ENCODE measurements at places on chromosomes 7 and 10.
A peak's percentile ranks its signal among the peaks of the same experiment; 100 is the strongest.

DNA sequence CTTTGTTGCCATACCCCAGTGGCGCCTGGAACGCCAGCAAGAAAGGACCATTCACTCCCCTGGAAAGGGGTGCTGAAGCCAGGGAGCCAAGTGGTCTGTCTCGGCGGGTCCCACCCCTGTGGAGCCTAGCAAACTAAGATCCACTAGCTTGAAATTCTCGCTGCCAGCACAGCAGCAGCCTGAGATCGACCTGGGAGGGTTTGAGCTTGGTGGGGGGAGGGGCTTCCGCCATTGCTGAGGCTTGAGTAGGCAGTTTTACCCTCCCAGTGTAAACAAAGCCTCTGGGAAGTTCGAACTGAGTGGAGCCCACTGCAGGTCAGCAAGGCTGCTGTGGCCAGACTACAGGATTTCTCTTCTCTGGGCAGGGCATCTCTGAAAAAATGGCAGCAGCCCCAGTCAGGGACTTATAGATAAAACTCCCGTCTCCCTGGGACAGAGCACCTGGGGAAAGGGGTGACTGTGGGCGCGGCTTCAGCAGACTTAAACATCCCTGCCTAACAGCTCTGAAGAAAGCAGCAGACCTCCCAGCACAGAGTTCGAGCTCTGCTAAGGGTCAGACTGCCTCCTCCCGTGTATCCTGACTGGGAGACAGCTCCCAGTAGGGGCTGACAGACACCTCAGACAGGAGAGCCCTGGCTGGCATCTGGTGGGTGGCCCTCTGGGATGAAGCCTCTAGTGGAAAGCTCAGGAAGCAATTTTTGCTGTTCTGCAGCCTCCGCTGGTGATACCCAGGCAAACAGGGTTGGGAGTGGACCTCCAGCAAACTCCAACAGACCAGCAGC lies 281.1 kb upstream of the SP4 start:
- DNase-seq, result no peak

- no peak for DNase-seq
These were observed 114.0 kb downstream of the PDGFA start for GRCh38 chr7:405489-406211.

GRCh38 chr10:80177781-80178636 lies 27.3 kb downstream of the ANXA11 start:
- no peak for DNase-seq

DNA sequence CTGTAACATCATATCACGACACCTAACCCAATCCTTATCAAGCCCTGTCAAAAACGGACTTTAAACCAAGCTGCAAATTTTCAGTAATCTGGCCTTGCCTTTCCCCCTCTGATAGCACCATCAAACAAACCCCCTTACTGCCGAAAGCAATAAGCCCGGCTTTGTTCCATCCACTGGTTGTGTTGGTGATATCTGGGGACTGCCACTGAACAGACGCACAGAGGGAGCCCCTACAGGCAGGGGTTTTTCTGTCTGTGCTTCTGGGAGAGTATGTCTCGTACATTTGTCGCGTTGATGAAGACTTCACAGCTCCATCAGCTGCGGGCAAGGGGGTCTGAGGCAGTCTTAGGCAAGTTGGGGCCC lies 550 bp upstream of the PLAU start:
- no peak for DNase-seq

DNA sequence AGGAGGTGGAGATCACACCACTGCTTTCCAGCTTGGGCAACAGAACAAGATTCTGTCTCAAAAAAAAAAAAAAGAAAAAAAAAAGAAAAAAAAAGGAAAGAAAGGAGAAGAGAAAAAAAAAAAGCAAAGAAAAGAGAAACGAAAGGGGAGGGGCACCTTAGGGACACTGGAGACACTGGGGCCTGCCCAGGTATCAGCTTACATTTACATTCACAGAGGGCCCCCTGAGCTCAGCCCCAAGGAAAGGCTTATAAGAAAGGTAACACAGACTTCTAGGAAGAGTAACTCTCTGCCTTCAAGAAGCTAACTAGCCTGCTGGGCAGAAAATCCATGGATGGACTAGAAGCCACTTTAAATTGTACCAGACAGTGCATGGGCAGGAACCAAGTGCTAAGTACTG lies 108.8 kb downstream of the NPY start:
- no peak for DNase-seq

- DNase-seq, result no peak
These were observed 8.3 kb downstream of the ARMC10 start for GRCh38 chr7:103083210-103083609.

DNA sequence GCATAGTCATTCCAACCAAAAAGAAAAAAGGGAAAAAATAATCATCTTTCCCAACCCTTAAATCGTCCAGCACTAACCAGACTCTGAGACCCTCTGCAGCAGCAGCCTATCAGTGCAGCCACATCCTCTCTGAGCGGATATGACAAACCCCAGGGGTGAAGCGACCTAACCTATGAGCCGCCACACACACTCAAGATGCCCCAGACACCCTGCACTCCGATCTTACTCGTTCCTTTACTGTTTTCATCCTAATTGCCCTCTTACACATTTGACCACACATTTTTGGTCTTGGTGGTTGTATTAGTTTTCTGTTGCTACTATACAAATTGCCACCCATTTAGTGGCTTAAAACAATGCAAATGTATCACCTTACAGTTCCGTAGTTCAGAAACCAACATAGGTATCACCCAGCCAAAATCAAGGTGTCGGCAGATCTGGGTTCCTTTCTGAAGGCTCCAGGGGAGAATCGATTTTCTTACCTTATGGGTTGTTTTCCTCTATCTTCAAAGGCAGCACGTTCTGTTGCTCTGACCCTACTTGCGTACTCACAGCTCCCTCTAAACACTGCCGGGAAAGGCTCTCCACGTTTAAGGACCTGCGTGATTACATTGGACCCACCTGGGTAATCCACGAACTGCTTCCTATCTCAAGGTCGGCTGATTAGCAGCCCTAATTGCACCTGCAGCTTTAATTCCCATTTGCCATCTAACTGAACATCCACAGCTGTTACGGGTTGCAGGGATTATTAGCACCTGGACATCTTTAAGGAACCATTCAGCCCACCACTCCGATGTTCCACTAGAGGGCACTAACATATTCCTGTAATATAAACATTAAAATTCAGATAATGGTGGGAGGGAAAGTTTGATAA lies 37.3 kb upstream of the PRSS1 start:
- peak; percentile 90 for DNase-seq

GRCh38 chr10:70604106-70604505 lies 1.6 kb upstream of the PRF1 start:
- DNase-seq, result peak; percentile 77

DNA sequence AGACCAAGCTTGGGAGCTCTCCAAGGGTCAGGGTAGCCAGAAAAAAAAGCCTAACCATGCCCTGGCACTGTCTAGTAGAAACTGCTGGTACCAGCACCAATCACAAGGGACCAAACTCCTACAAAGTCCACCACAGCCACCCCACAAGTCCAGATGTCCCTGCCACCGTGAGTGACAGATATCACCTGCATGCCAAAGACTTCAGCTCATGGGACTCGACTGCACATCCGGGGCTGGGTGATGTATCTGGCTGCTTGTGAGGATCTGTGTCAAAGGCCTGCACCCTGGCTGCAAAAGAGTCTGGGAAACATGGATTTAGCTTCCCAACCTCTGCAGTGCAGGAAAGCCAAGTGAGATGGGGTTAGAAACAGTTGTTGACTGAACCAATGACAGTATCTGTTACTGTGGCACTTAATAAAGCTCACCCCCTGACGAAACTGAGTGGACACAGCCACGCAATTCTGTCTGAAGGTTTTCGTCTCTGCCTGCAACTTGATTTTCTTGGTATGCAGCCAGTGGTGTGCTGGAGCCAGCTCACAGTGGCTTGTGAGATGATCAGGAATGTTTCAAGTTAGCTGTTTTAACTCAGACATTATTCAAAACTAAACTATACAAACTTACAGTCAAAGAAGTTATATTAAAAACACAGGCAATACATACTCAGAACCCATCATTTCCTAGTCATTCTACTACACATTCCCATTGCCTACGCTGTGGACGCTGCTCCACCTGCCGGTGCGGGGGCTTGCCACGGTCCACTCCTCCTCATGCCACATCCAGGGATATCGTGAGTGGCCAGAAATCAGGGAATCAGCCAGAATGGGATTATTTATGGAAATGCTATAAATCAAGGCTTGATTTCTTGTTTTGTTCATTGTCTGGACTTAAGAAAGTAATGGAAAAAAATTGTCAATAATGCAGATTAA lies 9.2 kb downstream of the ZNF488 start:
- no peak for DNase-seq

DNA sequence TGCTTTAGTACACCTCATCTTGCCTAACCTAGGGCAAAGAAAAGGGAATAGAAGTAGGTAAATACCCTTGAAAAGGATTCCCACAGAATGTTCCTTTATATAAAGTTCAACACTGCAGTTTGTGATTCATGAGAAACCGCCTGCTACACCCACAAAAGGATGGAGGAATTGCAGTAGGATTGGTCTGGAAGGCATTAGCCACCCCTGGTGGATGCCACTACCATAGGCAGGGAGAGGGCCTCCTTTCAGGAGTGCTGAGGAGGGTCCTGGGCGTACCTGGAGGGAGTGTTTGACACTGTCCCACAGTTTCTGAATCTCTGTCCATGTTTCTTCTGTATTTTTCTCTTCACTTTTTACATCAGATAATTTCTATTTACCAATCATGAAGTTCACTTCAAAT lies 221.8 kb upstream of the TMEM72 start:
- no peak for DNase-seq

- peak; percentile 18 for DNase-seq
These were observed 193.8 kb upstream of the CCDC6 start for GRCh38 chr10:60099998-60100747.

DNA sequence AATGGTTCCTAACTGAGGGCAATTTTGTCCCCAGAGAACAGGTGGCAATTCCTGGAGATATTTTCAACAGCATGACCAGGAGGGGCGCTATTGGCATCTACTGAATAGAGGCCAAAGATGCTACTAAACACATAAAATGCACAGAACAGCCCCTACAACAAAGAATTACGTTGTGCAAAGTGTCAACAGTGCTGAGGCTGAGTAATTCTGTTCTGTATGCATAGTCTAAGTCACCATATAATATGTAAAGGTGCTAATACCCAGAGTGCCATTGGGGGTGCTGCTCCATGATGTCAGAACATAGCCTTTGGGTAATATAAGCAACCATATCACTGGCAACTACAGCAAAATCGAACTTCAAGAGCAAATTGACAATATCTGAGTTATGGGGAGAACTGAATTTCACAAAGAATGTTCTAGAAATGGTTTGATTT lies 213.3 kb upstream of the PHYHIPL start:
- DNase-seq, result no peak

DNA sequence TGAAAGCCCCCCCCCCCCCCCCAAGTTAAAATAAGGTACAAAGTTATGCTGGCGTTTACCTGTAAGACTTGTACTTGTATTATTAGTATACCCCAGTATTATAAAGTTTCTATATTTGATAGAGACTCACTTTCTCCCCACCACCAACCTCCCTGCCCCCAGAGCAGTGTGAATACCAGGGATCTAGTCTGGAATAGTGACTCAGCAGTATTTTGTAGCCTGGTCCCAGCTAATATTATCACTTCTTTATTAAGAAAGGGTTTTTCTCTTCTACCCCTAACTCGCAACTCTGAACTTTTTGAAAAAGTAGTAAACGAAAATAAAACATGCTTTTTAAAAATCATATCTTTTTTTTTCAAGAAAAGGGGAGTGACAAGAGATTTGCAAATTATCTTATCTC lies 26.7 kb downstream of the GLI3 start:
- no peak for DNase-seq

DNA sequence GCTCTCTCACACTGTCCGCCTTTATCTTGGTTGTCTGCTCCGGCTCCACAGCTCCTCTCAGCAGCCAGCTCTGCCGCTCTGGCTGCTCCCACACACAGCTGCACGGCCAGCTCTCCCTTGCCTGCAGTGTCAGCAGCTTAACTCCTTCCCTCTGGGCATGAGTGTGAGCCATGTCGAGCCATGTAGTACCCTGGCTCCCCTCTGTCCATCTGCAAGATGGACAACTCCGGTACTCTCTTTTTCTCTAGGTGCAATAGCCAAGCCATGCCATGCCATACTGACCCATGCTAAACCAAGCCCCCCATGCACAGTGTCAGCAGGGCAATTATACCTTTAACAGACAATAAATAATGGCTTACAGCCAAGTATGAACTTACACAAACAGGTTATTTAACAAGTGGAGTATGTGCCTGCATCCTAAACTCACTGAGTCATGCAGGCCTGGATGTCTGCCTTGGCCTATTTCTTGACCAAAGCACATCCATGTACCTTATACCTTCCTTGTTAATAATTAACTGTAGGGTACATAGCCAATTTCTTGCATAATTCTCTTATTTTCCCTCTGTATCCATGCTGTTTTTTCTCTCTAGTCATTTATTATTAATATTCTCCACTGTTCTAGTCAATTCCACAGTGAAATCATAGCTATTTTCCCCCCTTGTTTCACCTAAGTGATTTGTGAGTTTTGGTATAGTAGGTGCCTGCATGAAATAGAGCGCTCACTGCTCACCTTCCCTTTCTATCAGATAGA lies 170.9 kb downstream of the CDK14 start:
- DNase-seq, result no peak

GRCh38 chr7:132580277-132580676 lies 4.0 kb upstream of the PLXNA4 start:
- no peak for DNase-seq

DNA sequence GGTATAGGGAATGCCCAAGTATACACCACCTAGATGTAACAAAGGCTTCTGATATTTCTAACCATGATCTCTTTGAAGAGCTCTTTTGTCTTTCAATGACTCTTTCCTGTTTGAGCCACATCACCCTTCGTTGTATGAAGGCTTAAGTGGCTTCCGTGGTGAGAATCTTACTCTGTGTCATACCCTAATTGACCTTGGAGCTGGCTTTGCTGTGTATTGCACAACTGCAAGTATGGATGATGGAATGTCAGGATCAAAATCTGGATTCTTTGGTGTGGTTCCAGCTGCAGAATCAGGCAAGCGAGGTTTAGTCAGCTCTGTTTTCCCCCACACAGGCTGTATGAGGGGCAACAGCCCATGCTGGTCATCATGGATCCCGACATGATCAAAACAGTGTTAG lies 16.0 kb downstream of the CYP3A43 start:
- no peak for DNase-seq

GRCh38 chr10:92242380-92242779 lies 48.5 kb downstream of the CPEB3 start:
- DNase-seq, result no peak

DNA sequence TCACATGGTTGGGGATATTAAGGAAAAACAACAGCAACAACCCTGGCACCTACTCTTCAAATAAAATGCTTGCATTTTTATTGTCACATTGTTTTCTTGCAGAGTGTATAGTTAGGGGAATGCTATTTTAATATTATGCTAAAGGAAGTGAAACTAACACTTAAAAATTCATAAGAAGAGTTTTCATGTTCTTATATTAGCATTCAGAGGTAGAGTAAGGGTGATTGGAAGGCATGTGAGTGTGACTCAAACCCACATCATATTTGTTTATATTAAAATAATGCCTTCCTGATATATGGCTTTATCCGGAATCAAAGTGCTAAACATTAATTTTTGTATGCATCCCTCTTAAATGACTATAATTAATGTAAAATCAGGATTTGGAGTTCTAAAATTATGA lies 59.8 kb upstream of the TES start:
- DNase-seq, result no peak

GRCh38 chr7:115805458-115805857 lies 225.1 kb downstream of the TFEC start:
- peak; percentile 30 for DNase-seq
